ENCODE measurements at places on chromosomes 6 and 20. TPM values are rescaled to one million over a fixed set of nuclear protein-coding genes. Genes with fewer than 3 reads are reported as not detected.

Gene FAM184A
- 0.93 TPM for total RNA-seq

- no peak for DNase-seq
These were observed 336.4 kb upstream of the BTBD3 start for GRCh38 chr20:11581271-11581670.

GRCh38 chr20:17606001-17606400 is 36.1 kb downstream of the DSTN start:
- no peak for DNase-seq

GRCh38 chr20:16864963-16865362 is 116.8 kb downstream of the OTOR start:
- DNase-seq, result no peak

- DNase-seq, result no peak
These were observed 1394.5 kb downstream of the EPHA7 start for GRCh38 chr6:92024881-92025280.

Data from left ventricle myocardium inferior (tissue), 1 donor.